ENCODE measurements at places on chromosomes 2 and 18.

DNA sequence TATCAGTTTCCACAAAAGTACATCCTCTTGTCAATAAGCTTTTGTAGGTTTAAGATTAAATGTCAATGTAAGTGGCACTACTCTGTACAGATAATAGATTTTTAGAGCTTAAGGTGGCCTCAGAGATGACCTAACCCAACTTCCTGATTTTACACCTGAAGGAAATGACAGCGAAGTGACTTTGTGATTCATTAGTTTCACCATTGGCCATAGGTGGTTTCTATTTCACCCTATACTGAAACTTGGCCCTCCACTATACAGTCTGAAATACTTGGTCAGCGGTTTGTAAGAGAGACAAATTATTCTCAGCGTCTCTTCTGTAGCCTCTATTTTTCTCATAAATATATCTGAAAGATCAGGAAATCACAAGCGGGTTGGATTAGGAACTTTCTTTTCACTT, 330.4 kb upstream of the FAM98A start:
- no peaks in the 10 kb centered on the region for H3K36me3 ChIP-seq
- peak; percentile 43 for ATAC-seq
- H3K4me1 ChIP-seq, result no peaks in the 10 kb centered on the region
- no peak overlapping the region for H3K27ac ChIP-seq
- H3K27me3 ChIP-seq, result no peaks in the 10 kb centered on the region
- no peak overlapping the region for H3K4me3 ChIP-seq

GRCh38 chr2:31428001-31428418, 13.5 kb upstream of the XDH start:
- H3K27ac ChIP-seq, result no peak overlapping the region
- no peak for ATAC-seq
- peaks cover 22% of the 10 kb centered on the region for H3K27me3 ChIP-seq
- H3K4me1 ChIP-seq, result peaks cover 19% of the 10 kb centered on the region

DNA sequence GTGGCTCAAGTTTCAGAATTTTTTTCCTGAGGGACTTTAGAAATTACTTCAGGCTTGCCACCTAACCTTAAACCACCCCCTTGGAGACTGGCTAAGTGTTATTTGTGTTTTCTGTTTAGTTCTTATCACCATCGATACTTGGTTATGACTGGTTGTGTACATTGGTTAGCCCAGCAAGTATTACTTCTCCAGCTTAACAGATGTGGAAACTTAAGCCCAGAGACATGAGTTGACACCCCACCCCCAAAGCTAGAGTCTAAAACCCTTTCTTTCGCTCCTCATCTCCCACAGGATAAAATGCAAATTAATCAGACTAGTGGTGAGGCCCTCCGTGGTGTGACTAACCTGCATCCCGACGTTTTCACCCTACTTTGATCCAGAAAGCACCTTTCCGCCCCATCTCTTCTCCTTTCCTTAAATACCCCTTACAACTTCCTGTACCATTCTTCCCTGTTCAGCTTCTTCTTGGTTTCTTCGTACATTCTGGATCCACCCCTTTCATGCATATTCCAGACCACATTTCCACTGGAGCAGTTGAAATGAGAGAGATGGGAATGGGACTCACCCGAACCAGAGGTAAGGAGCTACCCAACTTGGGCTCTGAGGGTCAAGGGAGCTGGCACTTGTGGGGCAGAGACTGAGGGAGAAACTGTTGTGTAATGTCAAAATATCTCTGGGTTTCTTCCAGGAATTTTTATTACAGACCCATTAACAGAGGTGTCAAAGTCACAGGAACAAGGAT, 819 bp upstream of the MAP3K2 start:
- H3K4me1 ChIP-seq, result peaks cover 47% of the 10 kb centered on the region
- ATAC-seq, result peak; percentile 34

GRCh38 chr18:27667064-27667463, 482.0 kb upstream of the CHST9 start:
- no peaks in the 10 kb centered on the region for H3K36me3 ChIP-seq
- H3K4me3 ChIP-seq, result no peak overlapping the region
- H3K27ac ChIP-seq, result no peak overlapping the region
- ATAC-seq, result no peak
- H3K4me1 ChIP-seq, result no peaks in the 10 kb centered on the region
- no peaks in the 10 kb centered on the region for H3K27me3 ChIP-seq

GRCh38 chr2:16722677-16723076, 57.0 kb upstream of the CYRIA start:
- H3K4me1 ChIP-seq, result no peaks in the 10 kb centered on the region
- peaks cover 13% of the 10 kb centered on the region for H3K27me3 ChIP-seq
- ATAC-seq, result no peak
- no peak overlapping the region for H3K4me3 ChIP-seq
- H3K27ac ChIP-seq, result no peak overlapping the region

DNA sequence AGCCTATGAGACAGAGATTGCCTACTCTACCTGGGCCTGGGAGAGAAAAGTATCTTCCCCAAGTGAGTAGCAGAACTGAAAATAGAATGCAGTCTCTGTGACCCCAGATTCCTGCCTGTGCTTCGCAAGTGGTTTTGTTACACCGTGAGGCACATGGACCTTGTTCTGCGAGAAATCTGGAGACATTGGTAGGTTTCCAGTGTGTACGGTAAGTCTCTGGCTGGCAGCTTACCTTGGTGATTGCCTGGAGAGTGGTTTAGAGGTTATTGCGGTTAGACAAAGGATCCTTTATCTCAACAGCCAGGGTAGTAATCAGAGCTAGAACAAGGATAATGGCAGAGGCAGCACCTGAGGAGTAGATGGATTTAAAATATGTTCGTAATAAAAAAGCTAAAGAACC, 606.0 kb upstream of the GCFC2 start:
- no peaks in the 10 kb centered on the region for H3K4me1 ChIP-seq
- H3K36me3 ChIP-seq, result no peaks in the 10 kb centered on the region
- H3K27ac ChIP-seq, result no peak overlapping the region
- ATAC-seq, result no peak

DNA sequence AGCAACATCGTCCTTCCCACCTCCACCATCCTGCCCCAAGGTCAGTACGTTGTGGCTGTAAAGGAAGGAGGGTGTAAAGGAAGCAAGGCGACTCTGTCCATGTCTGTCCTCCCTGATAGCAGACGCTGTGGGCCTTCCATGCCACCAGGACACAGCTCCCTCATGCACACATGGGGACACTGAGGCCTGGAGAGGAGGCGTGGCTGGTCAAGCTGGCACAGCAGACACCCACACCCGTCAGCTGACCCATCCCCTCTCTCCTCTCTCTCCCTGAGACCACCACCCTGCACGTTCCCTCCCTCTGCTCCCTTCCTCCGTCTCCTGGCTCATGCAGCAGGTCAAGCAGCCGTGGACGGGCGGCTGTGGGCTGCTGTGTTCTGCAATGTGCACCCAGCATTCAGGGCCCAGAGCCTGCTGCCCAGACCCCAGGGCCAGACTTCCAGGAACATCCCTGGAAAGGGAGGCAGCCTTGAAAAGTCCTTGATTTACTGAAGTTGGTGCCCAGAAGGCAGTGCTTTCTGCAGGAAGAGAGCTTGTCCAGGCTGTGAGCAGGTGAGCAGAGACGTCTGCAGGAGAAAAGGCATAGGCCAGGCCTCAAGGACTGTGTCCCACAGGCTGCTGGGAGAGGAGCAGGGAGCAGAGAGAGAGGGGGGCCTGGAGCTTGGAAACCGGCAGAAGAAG, 133.6 kb downstream of the DDX1 start:
- no peaks in the 10 kb centered on the region for H3K4me1 ChIP-seq
- peaks cover 9% of the 10 kb centered on the region for H3K27me3 ChIP-seq
- H3K27ac ChIP-seq, result no peak overlapping the region
- H3K4me3 ChIP-seq, result no peak overlapping the region

DNA sequence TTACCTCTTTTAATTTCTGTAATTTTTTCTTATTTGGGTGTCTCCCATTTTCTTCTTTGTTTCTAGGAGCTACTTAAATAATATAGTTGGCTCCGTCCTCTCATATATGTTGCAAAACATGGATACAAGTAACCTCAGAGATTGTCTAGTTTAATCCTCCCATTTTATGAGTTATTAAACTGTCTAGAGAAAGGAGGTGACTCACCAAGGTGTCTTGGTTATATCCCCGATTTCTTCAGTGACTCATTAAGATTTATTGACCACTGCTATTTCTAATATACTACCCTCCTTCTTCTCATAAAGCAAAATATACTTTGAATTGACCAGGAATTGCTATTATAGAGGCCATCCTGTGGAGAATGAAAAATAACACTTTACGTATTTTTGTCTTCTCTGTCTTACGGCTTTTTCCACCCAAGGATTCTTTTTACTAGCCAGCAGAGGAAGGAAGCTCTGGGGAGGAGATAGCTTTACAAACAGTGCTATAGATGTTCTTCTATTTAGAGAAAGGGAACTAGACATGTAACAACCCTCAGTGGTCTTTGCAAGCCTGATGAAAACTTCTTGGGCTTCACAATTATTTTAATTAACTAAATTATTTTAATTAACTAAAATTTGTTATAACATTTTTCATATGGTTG, 300.4 kb upstream of the TNP1 start:
- H3K27me3 ChIP-seq, result peaks cover 20% of the 10 kb centered on the region
- ATAC-seq, result no peak
- H3K27ac ChIP-seq, result no peak overlapping the region

GRCh38 chr2:120570546-120570945, 165.1 kb upstream of the GLI2 start:
- H3K4me1 ChIP-seq, result no peaks in the 10 kb centered on the region
- no peak overlapping the region for H3K27ac ChIP-seq
- no peaks in the 10 kb centered on the region for H3K36me3 ChIP-seq
- no peak for ATAC-seq
- H3K4me3 ChIP-seq, result no peak overlapping the region

DNA sequence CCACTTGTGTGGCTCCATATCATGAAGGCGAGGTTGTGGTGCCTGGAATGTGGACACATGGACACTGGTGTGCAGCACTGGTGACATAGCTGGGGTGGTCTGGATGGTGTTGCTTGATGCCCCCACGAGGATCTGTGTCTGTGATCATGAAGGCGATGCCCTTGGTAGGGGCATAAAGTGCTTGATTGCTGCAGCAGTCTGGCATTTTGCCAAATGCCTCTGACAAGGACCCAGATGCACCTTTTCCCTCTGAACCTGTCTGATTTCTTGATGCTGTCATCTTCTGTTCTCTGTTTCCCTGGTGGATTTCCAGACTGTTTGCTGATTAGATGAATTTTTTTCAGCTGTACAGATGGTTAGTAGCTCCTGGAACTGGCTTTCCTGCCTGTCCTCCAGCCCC, 752.0 kb upstream of the HS6ST1 start:
- H3K27me3 ChIP-seq, result no peaks in the 10 kb centered on the region
- no peak overlapping the region for H3K4me3 ChIP-seq
- no peak for ATAC-seq
- no peaks in the 10 kb centered on the region for H3K36me3 ChIP-seq
- H3K27ac ChIP-seq, result no peak overlapping the region

DNA sequence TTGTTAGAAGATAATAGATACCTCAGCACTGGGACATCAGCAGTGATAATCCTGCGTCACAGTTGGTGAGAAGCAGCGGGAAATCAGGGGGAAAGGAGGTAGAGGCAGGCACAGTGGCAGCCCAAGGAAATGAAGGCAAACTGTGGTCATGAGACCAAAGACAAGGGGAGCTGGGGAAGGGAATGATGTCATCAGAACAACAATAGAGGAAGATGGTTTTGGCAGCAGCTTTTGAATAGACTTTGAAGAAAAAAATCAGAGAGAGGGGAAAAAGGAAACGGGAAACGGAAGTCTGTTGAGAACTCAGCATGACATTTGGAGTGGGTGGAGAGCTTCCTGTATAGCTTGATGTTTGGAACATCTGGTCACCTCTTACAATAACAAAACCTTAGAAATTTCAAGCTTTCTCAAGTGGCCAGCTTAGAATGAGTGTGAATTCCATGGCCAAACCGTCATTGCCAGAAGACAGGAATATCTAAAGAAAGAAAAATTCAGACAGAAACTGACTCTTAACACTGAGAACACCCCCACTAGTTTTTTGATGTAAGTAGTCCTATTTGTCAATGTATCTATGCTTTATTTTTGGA, 18.4 kb upstream of the YES1 start:
- ATAC-seq, result peak; percentile 75
- H3K27me3 ChIP-seq, result no peaks in the 10 kb centered on the region
- H3K4me3 ChIP-seq, result peak overlapping the region; percentile 69
- peak overlapping the region; percentile 70 for H3K27ac ChIP-seq
- H3K36me3 ChIP-seq, result no peaks in the 10 kb centered on the region

- no peaks in the 10 kb centered on the region for H3K4me1 ChIP-seq
- H3K36me3 ChIP-seq, result peaks cover 16% of the 10 kb centered on the region
- H3K27ac ChIP-seq, result no peak overlapping the region
- peak; percentile 49 for ATAC-seq
- no peak overlapping the region for H3K4me3 ChIP-seq
- H3K27me3 ChIP-seq, result no peaks in the 10 kb centered on the region
These were observed 17.2 kb downstream of the IFIH1 start for GRCh38 chr2:162301151-162301804.

DNA sequence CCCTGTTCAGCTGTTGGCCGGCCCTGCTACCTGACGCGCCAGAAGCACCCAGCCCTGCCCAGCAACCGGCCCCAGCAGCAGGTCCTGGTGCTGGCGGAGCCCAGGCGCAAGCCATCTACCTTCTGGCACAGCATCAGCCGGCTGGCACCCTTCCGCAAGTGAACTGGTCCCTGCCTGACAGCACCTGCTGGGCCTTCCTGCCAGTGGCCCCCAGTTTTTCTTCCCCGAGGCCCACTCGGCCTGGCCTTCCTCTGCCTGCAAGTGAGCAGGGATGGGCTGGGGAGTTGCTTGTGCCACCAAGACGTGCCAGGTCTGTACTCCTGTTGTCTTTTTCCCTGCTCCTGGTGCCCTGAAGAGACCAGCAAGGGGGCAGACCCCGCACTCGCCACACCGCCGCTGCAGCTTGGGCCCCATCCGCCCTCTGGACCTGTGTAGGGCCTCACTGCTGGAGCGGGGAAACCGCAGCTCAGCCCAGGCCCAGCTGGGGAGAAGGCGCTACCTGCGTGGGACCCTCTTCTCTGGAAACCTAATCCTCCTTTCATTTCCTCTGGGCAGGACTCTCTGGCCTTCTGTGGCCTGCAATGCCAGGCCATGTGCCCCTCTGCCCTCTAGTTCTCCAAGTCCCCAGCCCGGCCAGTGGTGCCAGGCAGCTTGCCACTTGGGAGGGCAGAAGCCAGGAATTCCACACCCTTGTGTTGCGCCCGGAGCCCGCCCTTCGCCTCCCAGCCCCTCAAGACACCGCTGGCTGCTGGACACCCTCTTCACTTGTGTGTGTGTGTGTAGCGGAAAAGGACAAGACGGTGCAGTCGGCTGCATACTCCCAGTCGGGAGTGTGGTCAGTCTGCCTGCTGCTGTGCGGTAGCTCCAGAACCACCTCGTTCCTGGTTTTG, 47.0 kb downstream of the FAM168B start:
- H3K27ac ChIP-seq, result peak overlapping the region; percentile 33
- no peaks in the 10 kb centered on the region for H3K27me3 ChIP-seq

DNA sequence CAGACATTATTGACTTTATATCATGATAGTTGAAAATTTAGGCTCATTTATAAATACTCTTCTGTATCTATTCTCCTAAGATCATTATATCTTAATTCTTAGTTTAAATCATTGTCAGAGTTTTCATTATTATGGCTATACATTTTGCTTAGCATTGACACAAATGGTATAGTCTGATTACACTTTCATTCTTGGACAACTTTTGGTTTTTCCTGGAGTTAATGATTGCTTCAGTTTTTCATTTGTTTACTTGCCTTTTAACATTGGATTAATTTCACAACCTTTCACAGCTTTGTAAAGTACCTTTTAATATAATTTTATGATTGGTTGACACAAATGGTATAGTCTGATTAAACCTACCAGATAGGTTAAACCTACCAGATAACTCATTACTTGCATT, 298.2 kb downstream of the DYSF start:
- no peak overlapping the region for H3K4me3 ChIP-seq
- no peak overlapping the region for H3K27ac ChIP-seq
- no peak for ATAC-seq
- H3K36me3 ChIP-seq, result no peaks in the 10 kb centered on the region

GRCh38 chr2:69559442-69560146, 83.9 kb downstream of the AAK1 start:
- H3K4me1 ChIP-seq, result peaks cover 61% of the 10 kb centered on the region
- peak; percentile 77 for ATAC-seq
- peak overlapping the region; percentile 9 for H3K4me3 ChIP-seq
- H3K27me3 ChIP-seq, result no peaks in the 10 kb centered on the region
